ENCODE measurements at places on chromosomes 4 and X.
A peak's percentile ranks its signal among the peaks of the same experiment; 100 is the strongest.

DNA sequence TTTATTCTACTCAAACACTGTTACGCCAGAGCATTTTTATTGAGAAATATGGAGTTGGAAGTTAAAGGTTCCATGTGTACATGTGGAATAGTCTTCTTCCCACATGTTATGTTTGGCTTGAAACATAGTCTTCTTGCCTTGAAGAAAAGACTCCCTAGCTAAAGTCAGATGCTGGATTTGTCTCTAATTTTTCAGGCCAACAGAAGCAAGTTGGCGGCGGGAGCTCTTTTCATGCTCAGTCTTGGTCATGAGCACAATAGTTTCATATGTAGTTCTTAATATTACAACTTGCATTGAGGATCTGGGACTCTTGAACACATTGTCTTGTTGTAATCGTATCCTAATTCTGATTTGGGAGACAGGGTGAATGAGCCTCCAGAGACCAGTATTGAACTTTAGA lies 19.4 kb downstream of the SEPTIN11 start:
- no peak for DNase-seq

- DNase-seq: no peak
Measured at GRCh38 chrX:15560924-15561323, 39.8 kb downstream of the ACE2 start.

DNA sequence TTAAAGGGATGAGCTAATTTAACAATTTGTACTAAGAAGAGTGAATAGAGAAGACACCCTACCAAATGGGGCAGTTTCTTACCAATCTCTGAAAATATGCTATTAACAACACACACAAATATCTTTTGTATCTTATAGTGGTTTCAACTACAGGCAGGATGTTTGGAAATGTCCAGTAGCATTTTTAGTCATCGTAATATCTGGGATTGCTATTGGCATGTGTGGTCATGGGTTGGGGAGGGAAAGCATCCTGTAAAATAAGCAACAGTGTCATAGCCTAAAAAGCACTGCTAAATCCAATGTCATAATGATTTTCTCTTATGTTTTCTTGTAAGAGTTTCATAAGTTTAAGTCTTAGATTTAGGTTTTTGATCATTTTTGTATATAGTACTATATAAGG lies 29.3 kb upstream of the ABCG2 start:
- no peak for DNase-seq

- no peak for DNase-seq
Measured at GRCh38 chr4:164319688-164320087, 434.2 kb upstream of the SMIM31 start.

DNA sequence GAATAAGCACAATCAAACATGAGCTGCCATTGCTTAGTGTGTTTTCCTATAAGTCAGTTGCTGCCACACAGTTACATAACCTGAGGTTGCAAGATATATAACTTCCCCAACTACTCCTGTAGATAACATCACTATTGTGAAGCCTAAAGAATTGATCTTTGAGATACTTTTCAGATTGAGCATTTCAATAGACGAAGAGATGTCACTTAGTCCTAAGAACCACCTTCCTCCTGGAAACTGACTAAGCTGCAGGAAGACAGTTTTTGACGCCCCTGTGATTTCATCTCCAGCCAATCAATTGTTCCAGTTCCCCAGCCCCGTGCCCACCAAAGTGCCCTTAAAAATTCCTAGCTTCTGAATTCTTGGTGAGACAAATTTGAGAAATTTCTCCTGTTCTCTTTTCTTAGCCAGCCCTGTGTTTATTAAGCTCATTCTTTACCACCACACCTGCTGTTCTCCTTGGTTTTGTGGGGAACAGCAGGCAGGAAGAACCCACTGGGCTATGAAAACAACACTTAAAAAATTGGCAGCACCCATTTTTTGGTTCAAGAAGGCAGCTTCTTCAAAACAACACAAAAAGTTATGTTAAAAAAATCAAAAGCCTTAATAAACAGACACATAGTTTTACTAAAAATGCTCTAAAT lies 317.1 kb upstream of the PABPC4L start:
- DNase-seq: no peak

DNA sequence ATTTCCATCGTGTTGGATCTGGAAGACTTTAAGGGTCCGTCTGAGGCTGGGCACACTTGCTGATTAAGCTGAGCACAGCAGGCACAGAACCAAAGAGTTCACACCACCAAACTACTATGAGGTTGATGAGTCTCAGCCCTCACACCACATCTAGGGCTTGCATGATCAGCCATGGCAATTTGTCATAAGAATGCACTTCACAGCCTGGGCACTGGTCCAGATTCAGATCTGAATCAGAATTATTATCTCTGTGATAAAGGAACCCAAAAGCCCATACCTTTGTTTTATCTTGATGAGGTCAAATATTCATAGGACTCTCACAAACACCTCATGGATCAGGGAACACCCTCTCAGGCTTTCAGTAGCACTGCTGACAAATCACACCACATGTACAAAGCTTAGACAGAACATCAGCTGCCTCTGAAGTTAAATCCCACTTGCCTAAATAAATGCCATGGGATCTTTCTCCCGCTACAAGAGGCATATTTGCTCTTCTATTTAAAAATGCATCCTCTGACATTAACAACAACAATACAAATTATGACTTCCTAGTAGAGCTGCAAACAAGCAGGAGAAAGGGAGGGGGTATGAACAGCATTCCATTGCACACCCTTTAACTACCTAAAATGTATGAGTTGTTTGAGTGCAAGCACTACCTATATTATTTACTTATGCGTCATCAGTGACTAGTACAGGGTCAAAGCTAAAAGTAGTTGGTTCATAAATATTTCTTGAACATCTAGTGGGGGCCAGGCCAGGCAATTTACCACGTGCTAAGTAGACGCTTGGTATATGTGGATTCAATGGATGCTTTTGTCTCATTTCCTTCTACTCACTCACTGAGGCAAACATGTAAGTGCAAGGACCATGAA lies 186.3 kb upstream of the FGF13 start:
- peak; percentile 3 for DNase-seq

DNA sequence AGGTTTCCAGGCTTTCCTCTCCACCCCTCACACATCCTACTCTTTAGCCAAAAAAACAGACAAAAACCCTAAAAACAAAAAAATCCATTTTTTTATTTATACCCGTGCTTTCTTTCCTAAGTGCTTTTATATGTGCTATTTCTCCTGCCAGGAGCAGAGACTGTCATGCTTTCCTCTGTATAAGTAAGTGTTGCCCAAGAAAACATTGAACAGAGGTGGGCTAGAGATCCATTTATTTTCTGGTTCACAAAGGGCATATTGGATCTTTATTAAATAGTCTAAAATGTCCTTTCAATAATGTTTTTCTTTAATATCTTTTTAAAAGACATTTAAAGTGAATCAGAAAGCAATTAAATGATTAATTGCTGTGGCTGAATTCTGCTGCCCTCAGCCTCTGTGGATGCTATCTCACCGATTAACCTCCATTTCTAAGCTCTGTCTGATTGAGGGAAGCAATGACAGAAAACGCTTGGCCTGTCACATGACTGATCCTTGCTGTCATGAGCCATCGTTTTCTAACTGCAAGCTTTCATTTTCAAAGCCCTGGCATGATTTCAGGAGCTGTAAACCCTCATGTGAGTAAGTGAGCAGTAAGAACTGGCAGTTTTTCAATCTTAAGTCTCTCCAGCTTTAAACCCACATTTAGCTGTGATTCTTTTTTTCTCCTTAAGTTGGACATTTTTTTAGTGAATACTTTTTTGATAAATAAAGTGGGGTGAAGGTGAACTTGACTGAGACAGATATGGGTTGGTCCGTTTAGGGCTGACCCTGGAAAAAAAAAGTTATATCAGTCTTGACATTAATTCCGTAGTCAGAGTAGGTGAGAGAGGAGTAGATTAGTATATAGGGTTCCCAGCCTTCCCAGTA lies 180.7 kb upstream of the PGRMC2 start:
- DNase-seq: peak; percentile 48

DNA sequence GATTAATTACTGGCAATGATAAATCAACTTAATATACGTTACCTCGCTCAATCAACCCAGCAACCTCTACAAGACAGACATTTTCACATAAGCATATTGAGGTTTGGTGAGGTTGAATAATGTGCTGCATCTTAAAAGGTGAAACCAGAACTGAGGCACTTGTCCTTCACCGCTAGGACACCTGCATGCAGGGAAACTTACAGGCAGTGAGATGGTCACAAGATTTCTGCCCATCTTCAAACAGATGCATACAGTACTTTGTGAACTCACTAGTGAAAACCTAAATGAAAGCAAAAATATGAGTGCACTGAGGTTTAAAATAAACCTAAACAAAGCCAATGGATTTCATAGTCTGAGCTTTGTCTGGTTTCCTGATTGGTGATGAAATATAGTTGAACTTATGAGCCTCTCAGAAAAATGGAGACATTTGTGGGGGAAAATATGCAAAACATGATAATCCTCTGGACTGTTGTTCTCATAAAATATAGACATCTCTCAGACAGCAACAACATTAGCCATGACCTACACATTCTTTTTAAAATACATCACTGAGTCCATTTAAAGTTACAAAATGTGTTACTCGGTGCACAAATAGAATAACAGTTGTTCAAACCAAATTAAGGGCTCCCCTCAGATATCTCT lies 20.9 kb upstream of the PRSS12 start:
- no peak for DNase-seq

DNA sequence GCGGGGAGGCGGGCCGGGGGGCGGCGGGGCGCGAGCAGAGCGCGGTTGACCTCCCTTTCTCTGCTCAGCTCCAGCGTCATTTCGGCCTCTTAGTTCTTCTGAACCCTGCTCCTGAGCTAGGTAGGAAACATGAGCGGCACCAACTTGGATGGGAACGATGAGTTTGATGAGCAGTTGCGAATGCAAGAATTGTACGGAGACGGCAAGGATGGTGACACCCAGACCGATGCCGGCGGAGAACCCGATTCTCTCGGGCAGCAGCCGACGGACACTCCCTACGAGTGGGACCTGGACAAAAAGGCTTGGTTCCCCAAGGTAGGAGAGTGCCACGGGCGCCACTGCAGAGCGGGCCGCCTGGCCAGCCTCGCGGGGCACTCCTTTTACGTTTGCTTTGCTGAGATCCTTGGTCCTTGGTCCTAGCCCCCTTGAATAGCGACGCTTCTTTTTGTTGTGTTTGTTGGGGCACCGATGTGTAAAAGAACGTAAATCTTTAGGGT lies at the start of gene HTATSF1:
TSS of gene HTATSF1 (plus strand) at position 37 of the 497 bp plus-strand sequence. CDS start at position 130, 93 bp downstream.
- DNase-seq: peak; percentile 9

- DNase-seq: peak; percentile 13
Measured at GRCh38 chr4:21512353-21512752, 436.2 kb downstream of the KCNIP4 start.

DNA sequence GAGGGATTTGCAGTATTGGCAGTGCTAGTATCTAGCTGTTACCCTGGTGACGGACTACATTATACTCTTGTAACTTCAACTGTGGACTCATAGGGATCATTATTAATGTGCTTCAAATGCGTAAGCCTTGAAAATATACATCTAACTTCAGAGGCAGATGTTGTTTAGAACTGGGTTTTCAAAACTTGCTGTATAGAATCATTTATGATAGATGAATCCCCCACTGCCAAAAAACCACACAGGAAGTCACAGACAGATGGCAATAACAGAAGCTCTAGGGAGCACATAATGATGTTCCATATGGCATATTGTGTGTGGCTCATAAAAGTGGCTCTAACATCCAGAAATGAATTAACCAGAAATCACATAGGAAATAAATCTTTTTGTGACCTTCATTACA lies 62.3 kb upstream of the RELL1 start:
- DNase-seq: no peak

- DNase-seq: no peak
Measured at GRCh38 chr4:31949045-31949444, 1228.9 kb downstream of the PCDH7 start.

DNA sequence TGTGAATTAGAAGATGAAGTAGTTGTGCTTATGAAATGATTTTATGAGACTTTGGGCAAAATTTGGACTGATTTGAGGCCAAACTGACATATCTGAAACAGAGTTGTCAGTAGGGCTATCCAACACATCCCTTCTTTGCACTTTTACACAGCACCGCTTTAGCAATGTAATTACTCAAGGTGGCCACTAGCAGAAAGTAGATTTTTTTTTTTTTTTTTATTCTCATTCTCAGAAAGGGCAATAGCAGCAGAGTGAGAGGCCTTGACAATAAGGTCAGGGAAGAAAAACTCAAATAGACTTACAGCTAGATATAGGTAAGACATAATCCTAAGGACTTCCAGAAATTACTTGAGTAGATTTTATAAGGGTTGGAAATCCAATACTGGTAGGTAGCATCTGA lies 414.3 kb downstream of the NAP1L3 start:
- no peak for DNase-seq

GRCh38 chr4:146049802-146050201 lies 111.2 kb upstream of the ZNF827 start:
- no peak for DNase-seq

- DNase-seq: no peak
Measured at GRCh38 chr4:143473334-143474126, 40.0 kb upstream of the SMARCA5 start.

GRCh38 chr4:37279894-37280592 lies 35.5 kb downstream of the NWD2 start:
- peak; percentile 10 for DNase-seq

- no peak for DNase-seq
Measured at GRCh38 chr4:189823591-189823990, 117.1 kb upstream of the FRG1 start.

- DNase-seq: no peak
Measured at GRCh38 chr4:69485130-69485529, 10.6 kb downstream of the UGT2B4 start.

DNA sequence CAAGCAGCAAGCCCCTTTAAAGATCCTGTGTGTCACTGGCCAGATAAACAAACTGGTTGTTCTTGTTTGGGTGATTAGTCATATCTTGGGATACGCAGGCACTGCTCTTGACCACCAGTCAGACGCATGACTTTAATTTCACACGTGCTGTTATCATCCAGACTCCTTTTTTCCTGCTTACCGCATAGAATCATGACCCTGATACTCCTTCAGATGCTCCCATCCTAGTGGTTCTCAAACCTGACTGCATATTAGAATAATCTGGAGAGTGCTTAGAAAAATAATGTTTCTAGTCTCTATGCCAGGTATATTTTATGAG lies 78.8 kb downstream of the CLDN22 start:
- DNase-seq: no peak

GRCh38 chr4:119728692-119729593 lies 100.3 kb upstream of the PDE5A start:
- no peak for DNase-seq

- DNase-seq: no peak
Measured at GRCh38 chr4:91622925-91623602, 680.7 kb upstream of the GRID2 start.

DNA sequence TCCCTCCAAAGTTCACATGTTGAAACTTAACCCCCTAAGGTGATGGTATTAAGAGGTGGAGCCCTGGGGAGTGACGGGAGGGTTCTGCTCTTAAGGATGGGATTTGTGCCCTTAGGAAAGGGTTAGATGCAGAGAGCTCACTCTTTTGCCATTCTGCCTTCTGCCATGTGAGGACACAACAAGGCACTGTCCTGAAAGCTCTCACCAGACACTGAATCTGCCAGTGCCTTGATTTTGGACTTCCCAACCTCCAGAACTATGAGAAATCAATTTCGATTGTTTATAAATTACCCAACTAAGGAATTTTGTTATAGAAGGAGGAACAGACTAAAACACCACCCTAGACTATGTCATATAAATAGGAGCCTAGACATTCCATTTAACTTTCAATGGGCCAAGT lies 11.7 kb downstream of the LRP2BP start:
- DNase-seq: no peak

- no peak for DNase-seq
Measured at GRCh38 chrX:45762699-45763647, 562.3 kb upstream of the DIPK2B start.

GRCh38 chrX:66050140-66050569 lies 10.3 kb upstream of the VSIG4 start:
- no peak for DNase-seq
